ENCODE measurements at places on chromosomes 16 and 17.

- no peak for DNase-seq
Observed at GRCh38 chr16:86595983-86596605, 17.7 kb downstream of the FOXL1 start.

DNA sequence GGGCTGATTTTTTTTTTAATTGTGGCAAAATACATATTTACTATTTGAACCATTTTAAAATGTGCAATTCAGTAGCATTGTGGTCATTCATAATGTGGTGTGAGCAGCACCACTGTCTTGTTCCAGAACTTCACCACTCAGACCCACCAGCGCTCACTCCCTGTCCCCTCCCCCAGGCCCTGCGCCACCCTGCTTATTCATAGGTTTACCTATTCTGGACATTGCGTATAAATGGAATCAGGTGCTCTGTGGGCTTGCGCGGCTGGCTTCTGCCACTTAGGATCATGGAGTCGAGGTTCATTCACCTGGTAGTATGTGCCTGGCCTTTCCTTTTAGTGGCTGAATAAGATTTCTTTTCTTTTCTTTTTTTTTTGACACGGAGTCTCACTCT is 59.4 kb downstream of the NT5M start:
- no peak for DNase-seq

GRCh38 chr16:79165079-79165478 is 435.5 kb downstream of the MAF start:
- no peak for DNase-seq

DNA sequence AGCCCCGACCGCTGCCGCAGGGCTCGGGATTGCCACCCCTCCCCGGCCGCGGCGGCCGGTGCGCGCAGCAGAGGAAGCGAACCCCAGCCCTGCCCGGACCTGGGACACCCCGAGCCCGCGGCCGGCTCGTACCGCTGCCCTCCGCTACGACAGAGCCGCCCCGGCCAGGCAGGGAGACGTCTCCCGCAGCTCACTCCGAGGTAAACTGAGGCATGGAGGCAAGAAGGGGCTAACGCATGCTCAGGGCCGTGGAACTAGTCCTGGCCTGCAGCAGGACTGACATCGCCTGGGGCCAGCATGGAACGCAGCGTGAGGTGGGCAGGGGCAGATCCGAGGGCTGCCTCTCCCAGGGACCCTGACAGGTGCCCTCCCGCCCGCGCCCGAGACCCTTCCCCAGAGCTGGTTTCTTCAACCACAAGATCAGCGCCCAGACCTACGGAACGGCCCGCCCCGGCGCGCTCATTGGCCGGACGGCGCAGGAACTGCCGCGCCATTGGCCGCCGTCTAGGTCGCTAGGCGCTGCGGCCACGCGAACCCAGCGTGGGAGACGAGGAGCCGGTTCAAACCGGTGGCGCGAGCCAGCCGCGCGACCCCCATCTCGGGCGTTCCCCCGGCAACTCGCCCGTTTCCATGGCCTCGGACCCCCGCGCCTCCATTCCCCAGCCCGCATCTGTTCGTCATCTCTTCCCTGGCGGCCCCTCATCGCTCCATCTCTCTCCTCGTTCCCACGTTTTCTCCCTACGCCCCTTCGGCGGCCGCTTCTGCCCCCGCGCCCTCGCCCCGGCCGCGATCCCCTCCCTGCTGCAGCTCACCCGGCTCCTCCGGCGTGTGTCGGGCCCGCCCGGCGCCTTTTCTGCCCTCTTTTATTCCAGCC is at the start of gene SLC43A2:
Gene SLC43A2, minus strand, starts transcription at position 853 of the 874 bp plus-strand sequence. CDS start 960 bp downstream, outside the sequence.
- peak; percentile 80 for DNase-seq

DNA sequence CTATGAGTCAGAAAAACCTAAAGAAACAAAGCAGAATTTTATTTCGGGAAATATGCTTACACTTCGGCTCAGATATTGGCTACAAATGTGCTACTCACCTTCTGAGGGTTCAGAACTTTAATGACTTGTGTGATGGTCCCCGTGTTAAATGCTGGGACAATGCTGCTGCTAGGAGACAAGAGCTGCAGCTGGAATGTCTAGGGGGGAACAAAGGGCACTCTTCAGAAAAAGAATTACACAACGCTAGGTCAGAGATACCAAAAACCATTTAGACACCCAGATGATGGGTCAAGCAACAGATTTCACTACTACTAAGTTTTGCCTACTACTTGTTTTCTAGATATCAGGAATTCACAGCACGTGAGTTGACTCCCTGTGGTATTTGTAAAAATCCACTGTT is 10.0 kb upstream of the PHLPP2 start:
- DNase-seq: no peak

DNA sequence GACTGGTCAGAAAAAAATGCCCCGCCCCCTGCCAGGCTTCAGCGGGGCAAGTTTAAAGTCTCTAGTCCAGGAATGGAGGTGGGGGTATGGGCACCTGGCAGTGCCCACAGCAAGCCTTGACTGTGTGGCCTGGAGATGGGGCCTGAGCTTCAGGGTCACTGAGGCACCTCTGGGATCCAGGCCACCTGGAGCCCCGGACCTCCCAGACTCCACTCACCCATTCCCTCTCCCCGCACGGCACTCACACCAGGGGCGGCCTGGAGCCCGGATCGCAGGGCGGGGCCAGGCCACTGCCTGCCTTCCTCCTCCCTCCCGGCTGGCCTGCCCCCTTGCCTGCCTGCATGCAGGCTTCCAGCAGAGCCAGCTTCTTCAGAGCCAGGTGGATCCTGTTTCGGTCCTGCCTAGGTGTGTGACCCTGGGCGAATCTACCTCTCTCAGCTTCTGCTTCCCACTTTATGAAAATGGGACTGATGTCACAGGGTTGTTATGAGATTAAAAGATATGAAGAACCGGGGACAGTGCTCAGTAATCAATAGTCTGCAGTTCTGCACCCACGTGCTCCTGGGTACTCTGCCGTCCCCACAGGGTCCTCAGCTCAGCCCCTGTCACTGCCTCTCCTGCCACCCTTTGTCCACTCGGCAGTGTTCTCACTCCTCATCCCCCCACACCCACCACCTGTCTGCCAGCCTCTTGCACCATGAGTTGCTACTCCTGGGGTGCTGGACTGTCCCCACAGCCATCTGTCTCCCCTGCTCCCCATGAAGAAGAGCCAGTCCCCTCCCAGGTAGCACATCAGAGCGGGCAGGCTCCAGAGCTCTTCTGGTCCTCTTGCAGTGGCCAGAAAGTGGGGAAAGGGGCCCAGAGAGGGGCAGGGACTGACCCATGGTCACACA is 1.2 kb upstream of the TCAP start:
- no peak for DNase-seq

- no peak for DNase-seq
Observed at GRCh38 chr16:48082516-48082915, 73.3 kb downstream of the ABCC12 start.

DNA sequence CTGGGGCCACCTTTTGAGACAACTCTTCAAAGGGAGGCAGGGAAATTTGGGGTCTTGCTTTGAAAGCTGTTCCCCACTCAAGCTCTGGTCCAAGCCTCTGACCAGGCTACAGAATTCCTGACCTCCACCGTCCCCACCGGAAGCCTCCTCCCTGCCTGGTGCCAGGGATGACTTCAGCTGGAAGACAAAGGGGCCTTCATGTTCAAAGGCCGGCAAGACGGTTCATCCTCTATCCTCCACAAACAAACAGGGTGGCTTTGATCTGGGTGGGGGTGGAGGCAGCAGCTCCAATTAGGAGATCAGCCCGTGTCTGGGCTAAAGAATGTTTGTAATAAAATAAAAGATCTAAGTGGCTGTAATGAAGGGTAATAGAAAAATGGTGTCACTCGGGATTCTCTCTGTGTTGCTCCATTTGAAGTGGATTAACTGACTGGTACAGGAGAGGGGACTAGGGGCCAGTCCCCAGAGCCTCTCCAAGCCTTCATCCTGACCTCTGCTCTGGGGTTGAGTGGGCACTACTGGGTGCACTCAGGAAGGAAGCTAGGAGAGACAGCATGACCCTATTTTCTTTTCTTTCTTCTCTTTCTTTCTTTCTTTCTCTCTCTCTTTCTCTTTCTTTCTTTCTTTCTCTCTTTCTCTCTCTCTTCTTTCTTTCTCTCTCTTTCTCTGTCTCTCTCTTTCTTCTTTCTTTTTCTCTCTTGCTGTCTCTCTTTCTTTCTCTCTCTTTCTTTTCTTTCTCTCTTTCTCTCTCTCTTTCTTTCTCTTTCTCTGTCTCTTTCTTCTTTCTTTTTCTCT is 27.5 kb upstream of the NKD1 start:
- DNase-seq: no peak

GRCh38 chr16:502179-502943 is 25.2 kb upstream of the CAPN15 start:
- no peak for DNase-seq

Data from fibroblast of pulmonary artery (primary cell).